ENCODE measurements at places on chromosomes 2 and 18.

DNA sequence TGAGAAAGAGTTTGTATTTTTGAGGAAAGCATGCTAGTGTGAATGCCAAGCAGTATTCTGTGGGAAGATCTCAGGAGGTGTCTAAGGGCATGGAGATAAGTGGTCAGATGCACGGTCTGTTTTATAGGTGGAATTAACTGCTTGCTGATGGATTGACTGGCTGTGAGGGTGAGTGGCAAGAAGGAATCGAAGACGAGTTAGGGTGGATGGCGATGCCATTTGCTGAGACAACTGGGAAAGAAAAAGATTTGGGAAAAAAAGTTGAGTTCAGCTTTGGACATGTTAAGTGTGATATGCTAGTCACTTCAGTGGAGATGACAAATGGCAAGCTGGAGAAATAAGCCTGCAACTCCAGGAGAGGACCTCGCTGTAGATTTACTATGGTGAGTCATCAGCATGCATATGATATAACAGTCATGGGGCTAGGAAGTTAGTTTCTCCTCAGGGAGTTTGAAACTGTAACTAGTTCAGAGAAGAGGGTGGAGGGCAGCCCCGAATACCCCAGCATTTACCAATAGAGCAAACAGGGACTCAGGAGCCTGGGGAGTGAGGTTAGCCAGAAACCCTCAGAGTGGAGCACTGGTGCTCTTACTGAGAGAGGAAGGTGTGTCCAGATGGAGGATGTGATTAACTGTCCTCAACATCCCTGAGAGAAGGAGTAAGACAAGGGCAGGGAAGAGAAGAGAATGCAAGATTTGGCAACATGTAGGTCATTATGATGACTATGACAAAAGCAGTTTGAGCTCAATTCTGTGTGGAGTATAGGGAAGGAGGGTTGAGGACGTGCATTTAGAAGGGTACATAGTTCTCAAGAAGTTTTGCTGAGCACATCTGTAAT, 2.0 kb upstream of the HK2 start:
- no peak for DNase-seq

GRCh38 chr18:62432176-62432575, 90.6 kb upstream of the ZCCHC2 start:
- no peak for DNase-seq

DNA sequence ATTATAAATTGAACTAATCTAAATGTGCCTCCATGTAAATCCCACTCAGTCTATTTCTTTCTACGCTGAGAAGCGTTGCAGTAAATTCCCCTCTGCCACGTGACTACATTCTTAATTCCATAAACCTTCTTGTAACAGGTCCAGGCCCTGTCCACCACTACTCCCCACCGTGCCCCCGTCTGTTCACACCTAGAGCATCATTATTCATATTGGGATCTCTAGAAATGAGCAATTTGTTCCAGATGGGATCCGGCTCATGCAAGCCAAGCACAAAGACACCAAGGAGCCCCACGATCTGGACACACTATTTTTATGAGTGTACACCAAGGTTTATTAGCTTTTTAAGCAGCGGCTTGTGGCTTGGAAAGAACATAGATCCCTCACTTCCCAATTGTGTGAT, 38.2 kb downstream of the BOLA3 start:
- no peak for DNase-seq

GRCh38 chr2:160726046-160726445, 232.4 kb upstream of the RBMS1 start:
- DNase-seq: no peak

GRCh38 chr2:69755862-69756467, 14.0 kb downstream of the ANXA4 start:
- no peak for DNase-seq

DNA sequence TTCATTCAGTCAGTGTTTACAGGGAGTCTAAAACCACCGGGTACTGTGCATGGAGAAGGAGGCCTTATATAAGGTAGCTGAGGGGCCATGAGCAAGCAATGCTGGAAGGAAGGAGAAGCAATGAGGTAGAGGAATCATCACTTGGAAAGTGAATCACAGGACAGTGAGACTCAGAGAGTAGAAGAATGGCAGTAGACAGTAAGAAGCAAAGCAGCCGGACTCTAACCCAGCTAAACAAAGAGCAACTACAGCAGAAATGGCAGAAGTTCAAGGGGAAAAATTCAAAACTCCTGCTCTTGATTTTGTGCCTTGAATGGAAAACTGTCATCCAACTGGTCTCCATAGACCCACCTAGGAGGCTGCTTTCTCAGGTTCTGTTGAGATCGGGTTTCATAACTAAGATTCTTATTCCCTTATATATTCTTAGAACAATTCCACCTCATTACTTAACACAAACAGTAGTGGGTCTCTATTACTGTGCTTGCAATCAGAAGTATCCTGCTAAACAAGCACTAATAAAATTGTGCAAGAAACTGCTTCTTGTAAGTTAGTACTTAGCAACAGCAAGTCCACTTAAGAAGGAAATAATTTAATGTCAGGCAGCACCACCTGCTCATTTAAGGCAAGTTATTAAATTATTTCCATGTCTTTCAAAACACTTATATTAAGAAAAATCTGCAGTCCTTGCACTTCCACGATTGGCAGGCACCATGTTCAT, 68.0 kb downstream of the RBMS1 start:
- DNase-seq: no peak

- DNase-seq: no peak
Measured at GRCh38 chr18:80173060-80173459, 64.0 kb downstream of the ADNP2 start.

DNA sequence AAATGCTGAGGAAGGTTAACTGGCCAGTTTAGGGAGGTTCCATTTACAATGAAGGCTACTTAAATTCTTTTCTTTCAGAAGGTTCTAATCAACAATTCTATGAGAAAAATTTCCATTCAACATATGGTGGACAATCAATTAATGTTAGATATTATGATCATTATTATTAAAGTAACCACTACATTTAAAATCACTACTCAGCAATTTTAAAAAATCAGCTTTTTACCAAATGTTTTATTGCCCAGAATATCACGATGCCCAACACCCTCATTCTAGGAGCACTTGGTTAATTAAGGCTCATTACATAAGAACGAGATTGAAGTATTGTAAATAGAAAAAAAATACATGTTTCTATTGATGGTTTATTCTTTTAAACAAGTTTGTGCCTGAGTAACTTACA, 396.1 kb downstream of the NRXN1 start:
- DNase-seq: no peak

GRCh38 chr2:194003911-194004310, 1653.1 kb upstream of the SLC39A10 start:
- no peak for DNase-seq

DNA sequence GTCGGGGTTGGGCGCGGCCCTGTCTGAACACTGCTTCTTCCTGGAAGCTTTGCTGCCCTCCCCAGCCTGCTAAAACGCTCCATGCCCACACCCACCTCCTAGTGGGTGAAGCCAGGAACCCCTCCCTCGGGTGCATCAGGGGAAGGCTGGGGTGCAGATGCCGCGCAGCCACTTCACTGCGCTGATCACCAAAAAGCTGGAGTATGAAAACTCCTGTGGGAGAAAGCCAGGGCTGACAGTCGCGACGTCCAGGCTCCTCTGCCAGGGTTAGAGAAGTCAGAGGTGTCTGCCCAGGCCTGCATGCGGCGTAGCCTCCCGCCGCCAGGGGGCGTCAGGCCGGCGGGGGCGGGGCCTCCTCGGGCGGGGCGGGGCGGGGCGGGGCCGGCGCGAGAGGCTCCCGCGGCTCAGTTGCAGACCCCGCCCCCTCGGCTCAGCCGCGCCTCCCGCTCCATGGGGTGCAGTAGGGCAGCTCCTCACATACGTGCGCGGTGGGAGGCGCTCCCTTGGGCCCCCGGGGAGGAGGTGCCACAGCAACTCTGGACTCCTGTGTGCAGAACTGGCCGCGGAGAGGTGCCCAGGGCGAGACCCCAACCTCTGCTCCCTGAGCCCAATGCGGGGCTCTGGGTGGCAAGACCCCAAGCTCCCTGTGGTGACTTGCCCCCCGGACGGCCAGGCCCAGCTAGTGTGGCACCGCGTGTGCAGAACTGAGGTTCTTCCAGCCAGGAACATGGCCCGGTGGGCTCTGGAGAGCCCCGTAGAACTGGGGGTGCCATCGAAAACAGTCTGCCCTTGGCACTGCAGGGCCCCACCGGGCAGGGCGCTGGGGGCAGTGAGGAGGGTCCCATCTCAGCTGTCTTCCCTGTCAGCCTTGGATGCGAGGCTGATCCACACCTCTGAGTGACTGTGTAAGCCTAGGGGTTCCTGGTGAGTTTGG, 1.8 kb upstream of the RNPEPL1 start:
- DNase-seq: peak; percentile 84

DNA sequence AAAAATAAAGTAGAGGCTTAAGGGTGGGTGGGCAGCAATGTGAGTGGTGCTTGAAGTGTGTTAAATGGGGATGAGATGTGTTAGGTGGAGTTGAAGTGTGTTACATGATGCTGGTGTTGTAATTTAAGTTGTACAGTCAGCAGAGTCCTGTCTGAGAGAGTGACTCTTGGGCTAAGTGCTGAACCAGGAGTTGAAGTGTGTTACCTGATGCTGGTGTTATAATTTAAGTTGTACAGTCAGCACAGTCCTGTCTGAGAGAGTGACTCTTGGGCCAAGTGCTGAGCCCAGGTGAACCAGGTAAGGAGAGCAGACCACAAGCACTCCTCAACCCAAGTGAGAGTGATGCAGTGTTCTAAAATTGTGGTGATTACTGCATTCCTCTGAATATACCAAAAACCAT, 40.6 kb downstream of the LCLAT1 start:
- DNase-seq: no peak

DNA sequence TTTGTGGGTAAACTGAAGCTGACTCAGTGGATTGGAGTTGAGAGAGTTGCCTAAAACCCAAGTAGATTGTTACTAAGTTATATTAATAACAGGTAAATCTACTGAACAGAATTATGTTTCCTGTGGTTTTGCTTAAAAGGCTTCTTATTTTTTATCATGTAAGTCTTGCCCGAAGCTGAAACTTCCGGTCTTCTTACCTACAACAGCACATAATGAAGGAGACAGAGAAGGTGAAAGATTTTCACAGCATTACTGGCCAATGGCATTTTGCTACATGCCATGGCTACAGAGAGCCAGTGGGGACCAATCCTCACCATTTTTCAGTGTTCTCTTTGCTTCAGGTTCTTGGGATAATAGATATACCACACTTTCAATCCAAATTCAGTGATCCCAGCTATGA, 220.0 kb downstream of the ERBB4 start:
- DNase-seq: no peak

DNA sequence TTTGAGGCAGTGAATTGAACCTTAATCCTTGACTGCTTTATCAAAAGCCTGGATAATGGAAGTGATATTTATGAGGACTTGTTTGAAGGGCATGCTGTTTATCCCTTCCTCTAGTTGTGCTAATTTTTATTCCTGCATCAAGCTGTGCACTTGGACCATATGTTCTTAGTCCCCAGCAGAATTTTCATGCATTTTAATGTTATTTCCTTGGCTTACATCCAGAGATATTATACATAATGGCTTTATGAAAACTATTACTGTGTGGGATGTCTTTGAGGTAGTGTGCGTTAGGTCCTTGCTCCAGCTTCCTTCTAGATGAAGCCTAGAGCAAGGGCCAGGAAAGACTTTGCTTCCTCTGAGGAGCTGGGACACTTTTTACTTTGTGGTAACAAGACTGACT, 378.4 kb downstream of the LPIN1 start:
- DNase-seq: no peak

GRCh38 chr2:64543008-64543697, 19.0 kb downstream of the AFTPH start:
- DNase-seq: no peak

DNA sequence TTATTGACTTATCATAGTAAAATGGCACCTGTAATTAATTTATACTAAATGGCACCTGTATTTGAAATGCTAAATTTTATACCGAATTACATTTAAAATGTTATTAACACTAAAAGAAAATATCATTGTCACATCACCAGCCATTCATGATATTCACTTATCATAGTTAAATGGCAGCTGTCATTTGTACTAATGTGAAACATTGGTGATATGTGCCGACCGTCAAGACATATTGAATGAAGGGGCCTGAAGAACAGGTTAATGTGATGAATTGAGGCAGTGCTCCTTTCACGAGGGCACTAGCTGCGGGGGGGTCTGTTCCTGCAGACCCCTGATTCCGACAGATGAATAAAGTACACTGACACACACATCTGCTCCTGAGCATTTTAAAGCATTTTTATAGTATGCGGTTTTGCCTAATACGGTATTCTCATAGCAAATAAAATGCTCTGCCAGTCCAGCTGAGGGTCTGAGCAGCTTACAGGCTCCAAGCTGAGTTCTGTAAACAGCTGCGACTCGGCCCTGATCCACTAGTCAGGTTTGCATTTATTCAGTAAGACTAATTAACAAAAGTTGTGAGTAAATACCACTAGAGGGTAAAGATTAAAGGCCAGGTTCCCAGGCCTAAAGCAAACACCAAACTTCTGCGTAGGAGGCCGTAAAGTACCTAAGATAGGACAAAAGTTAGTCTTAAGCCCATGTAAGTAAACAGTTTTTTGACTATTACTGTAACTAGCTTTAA, 593.4 kb upstream of the NETO1 start:
- DNase-seq: no peak

- DNase-seq: peak; percentile 13
Measured at GRCh38 chr2:99488539-99489062, 1.2 kb downstream of the REV1 start.

DNA sequence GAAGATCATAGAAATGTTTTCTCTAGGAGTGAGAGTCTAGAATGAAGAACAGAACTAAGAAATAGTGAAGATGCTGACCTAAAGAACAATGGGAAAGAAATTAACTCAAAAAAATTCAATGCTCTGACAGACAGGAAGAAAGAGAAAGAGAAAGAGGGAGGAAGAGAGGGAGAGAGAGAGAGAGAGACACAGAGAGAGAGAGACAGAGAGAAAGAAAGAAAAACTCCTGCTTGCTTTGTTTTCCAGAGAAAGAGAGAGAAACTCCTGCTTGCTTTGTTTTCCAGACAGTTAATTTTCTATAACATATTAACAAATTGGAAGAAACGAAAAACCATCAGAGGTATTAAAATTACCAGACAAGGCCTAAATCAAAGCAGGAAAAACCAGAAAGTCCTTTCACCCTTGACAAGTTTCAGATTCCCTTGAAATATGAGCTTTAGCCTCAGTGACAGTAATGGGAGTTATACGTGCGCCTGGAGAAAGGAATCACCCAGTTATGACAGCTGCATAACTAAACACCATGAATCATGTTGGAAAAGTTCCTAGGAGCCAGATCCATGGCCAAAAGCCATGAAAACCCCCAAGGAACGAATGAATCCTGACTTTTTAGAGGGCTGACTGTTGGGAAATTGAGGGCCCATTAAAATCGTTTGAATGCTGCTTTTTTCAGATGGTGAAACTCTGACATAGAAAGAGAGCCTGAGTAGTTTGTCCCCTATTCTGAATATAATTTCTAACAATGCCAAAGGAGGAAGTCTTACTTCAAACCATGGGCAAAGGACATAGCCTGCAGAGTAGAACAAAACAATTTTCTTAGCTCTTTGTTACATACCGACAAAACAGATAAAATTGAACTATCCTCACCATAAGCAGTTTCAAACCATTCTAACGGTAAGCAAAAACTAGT, 228.6 kb upstream of the CHST9 start:
- no peak for DNase-seq

DNA sequence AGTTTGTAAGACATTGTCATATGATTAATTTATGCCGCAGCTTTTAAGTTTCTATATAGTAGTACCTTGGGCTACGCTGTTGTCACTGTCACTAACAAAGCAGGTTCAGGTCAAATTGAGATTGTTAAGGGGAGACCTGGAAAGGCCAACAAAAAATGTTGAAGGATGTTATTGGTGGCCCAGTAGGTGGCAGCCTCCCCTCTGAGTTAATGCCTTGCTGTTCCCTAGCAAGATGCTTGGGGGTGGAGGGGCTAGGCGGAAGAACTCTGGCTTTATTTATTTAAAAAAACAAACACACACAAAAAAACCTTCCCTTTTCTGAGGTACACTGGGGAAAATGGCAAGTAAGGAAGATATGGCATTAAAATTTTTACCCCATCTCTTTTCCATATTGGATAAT, 128.3 kb upstream of the ATP5MC3 start:
- peak; percentile 53 for DNase-seq
